SJSA1 (cell line): ENCODE measurements at places on chromosomes 12 and 14. TPM values are rescaled to one million over a fixed set of nuclear protein-coding genes. Genes with fewer than 3 reads are reported as not detected.

Gene TMPRSS12
- total RNA-seq, result not detected in 2 replicates

Gene CCDC198
- total RNA-seq, result not detected in 2 replicates

Gene SIX6
- not detected in 2 replicates for total RNA-seq

DNA sequence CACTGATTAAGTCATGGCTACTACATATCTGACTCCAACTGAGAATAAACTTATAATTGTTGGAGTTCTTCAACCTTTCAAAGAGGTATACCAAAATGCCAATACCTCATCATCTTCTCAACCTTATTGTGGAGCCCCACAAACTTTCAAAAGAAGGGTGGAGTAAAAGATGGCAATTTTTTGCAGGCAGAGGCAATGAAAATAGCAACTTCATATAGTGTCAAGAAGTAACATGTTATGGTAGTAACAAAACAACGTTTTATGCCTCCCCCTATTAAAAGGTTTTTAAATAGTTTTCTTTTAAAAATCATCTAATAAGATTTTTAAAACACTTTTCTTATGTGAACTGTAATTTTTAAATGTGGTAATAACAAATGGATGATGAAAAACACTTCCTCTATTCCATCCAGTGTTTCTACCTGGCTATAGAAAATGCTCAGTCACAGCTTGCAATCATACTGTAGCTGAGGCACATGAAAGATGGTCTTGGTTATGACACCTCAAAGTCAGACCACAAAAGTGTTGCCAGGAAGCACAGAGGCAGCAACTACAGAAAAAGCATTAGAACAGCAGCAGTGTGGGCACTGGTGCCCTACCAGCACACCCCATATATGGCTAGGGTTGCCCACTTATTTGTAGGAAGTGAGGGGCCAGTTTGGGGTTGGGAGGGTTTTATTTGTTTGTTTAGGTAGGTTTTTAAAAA, 7.0 kb downstream of the PPP1R12A start:
- 0 out of 2 replicates have a peak, but pooled peaks cover 2% of the 10 kb centered on the region for H3K36me3 ChIP-seq
- peaks cover 8% of the 10 kb centered on the region for H3K4me1 ChIP-seq
- no peaks in the 10 kb centered on the region for H3K27me3 ChIP-seq
- no peak overlapping the region for H3K4me3 ChIP-seq
- no peak overlapping the region for H3K27ac ChIP-seq
- no peak for DNase-seq

GRCh38 chr12:107356266-107356936, 263.1 kb upstream of the CRY1 start:
- no peaks in the 10 kb centered on the region for H3K27me3 ChIP-seq
- H3K4me1 ChIP-seq, result peaks cover 6% of the 10 kb centered on the region
- H3K4me3 ChIP-seq, result no peak overlapping the region
- H3K27ac ChIP-seq, result no peak overlapping the region
- no peaks in the 10 kb centered on the region for H3K36me3 ChIP-seq

DNA sequence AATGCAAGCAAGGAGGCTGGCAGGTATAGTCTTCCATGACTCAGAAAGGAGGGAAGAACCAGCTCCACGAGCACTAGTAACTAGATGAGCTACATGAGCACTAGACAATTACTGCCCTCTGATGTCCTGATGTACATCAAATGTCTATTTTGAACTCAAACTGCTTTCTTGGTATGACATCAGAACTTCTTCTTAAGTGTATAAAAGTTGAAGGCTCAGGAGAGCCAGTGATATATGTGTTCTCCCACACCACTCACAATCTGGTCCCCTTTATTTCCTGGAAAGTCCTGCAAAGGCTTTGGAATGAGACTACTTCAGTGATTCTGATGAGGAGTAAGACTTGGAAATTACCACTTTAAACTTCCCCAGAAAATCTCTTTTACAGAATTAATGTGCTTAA, 18.5 kb upstream of the DHRS7 start:
- peaks cover 4% of the 10 kb centered on the region; the same call in 1 of the 2 replicates for H3K4me1 ChIP-seq
- DNase-seq, result no peak
- H3K27me3 ChIP-seq, result no peaks in the 10 kb centered on the region
- no peak overlapping the region for H3K27ac ChIP-seq
- no peaks in the 10 kb centered on the region for H3K36me3 ChIP-seq
- H3K4me3 ChIP-seq, result peak overlapping the region; percentile 22

GRCh38 chr12:110928700-110929099, 8.3 kb upstream of the MYL2 start:
- no peaks in the 10 kb centered on the region; the same call in 1 of the 2 replicates for H3K27me3 ChIP-seq
- no peak overlapping the region for H3K27ac ChIP-seq
- H3K4me3 ChIP-seq, result no peak overlapping the region
- no peaks in the 10 kb centered on the region for H3K4me1 ChIP-seq

- no peak overlapping the region for H3K4me3 ChIP-seq
- no peak for DNase-seq
- peaks cover 39% of the 10 kb centered on the region for H3K36me3 ChIP-seq
- H3K27me3 ChIP-seq, result no peaks in the 10 kb centered on the region
- H3K27ac ChIP-seq, result no peak overlapping the region
These were observed 12.4 kb downstream of the TNS2 start for GRCh38 chr12:53062011-53062961.

GRCh38 chr12:60231303-60231702, 635.5 kb downstream of the SLC16A7 start:
- peaks cover 16% of the 10 kb centered on the region for H3K4me1 ChIP-seq
- H3K27ac ChIP-seq, result no peak overlapping the region
- no peak overlapping the region for H3K4me3 ChIP-seq
- DNase-seq, result peak; percentile 79
